ENCODE measurements at places on chromosomes 7 and 10.

DNA sequence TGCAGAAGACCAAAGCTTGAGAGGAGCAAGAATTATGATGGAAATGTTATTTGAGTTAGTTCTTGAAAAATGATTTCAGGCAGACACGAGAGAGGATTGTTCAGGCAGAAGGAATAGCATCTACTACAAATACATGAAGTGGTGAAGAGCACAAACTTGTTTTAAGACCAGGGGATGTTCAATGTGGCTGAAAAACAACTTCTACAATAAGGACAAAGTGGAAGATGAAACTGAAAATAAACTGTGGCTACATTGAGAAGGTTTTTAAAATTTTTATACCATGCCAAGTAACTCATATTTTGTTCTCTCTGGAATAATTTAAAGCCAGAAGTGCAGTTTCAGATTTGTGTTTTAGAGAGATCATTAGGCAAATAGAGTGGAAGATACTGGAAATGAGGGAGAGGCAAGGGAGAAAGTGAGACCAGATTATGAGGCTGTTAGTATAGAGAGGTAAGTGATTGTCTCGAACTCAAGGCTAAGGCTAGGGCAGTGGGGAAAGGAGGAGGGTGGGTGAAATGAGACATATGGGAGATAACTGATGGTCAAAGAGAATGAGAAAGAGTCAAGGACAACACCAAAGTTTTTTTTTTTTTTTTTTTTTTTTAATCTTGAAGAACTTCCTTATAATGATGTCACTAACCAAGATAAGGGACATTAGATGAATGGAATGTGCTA is 115.4 kb downstream of the MDFIC start:
- no peak for DNase-seq

- peak; percentile 81 for DNase-seq
Observed at GRCh38 chr10:5692461-5693358, 8.1 kb downstream of the TASOR2 start.

DNA sequence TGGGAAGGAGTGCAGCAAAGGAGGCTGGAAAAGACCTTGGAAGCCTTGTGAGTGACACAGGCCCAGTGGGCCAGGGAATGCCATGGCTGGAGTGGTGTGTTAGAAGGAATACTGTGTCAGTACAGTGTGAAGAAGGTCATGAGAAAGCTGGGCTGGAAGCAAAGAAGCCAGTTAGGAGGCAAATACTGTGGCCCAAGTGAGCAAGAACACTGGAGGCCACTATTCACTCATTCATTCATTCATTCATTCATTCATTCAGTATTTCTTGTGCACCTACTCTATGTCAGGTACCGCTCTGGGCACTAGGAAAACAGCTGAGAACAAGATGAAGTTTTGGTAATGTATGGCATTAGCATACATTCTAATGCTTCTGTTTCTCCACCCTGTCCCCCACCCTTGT is 9.6 kb downstream of the CRTAC1 start:
- DNase-seq: no peak

- DNase-seq: no peak
Observed at GRCh38 chr10:3426190-3426845, 253.7 kb upstream of the PITRM1 start.

DNA sequence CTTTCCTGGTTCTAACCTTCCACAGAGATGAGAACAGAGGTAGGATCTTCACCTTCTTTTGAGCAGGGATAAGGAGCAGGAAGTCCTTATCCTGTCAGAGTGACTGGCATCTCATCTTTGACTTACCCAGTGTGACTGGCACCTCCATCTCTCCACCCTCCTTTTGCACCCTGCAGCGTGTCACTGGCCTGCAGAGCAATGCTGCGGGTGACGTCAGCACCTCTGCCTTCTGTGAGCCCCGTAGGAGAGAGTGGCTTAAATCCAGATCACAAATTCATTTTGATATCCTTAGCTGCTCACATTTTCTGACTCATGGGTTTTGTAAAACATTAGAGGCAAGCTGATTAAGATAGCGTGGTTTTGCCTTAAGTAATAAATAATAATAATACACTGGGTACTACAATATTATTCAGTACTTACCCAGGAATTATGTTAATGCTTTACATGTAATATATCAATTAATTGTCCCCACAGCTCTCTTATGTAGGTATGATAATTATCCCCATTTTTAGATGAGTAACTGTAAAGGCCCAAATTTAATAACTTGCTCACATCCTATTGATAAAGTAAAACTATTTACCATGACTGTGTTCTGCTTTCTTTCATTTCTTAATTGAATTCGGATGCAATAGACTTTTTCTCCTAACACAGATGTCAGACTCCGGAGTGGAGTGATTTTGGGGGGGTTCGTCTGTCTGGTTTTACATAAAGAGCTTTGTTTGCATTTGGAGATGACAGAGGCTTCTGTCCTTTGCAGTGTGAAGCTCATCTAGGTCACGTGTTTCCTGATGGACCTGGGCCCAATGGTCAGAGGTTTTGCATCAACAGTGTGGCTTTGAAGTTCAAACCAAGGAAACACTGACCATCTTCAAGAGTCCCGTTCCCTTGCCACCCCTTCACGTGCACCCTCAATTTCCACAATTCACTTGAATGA is 24.9 kb downstream of the MSRB2 start:
- no peak for DNase-seq

DNA sequence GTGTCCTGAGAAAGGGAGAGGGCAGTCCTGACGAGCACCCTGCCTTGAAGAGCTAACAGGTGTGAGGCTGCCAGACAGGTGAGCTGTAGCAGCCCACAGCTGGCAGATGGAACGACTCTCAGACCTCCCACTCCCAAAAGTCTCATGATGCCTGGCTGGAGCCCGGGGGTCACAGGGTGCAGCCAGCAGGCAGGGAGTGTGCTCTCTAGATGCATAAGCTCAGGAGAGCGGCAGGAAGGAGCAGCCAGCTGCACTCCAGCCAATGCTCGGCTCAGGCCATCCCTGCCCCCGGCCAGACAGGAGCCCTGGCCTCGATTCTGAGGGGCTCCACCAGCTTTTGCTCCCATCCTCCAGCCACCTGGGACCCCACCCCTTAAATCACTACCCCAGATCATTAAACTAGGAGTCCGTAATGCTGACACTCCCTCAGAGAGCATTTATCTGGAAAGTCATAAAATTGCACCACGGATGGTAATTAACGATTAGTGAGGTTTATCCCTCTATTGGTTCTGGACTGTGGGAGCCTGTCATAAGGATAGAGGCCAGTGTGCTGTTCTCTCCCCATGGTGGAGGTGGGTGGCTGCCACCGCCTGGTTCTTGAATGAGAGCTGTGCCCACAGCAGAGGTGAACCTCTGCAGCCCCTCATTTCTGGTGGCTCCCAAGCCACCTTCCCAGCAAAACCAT is 63.5 kb upstream of the ZMIZ1 start:
- DNase-seq: no peak

DNA sequence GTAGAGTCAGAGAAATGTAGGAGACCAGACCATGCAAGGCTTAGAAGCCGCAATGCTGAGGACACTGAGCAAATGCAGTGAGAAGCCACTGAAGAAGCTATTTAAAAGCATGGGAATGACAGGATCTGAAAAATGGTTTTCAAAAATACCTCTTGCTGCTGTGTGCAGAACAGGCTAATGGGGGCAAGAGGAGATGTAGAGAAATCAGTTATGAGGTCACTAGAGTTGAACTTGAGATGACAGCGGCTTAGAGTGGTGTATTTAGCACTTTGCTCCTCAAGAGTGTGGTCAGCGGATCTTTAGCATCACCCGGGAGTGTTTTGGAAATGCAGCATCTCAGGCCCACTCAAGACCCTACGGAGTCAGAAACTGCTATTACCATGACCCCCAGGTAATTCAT is 48.8 kb downstream of the KIAA1549 start:
- DNase-seq: no peak

GRCh38 chr10:110508159-110508788 is 10.6 kb downstream of the DUSP5 start:
- DNase-seq: no peak

GRCh38 chr7:76211216-76211615 is 9.5 kb downstream of the SRRM3 start:
- no peak for DNase-seq

DNA sequence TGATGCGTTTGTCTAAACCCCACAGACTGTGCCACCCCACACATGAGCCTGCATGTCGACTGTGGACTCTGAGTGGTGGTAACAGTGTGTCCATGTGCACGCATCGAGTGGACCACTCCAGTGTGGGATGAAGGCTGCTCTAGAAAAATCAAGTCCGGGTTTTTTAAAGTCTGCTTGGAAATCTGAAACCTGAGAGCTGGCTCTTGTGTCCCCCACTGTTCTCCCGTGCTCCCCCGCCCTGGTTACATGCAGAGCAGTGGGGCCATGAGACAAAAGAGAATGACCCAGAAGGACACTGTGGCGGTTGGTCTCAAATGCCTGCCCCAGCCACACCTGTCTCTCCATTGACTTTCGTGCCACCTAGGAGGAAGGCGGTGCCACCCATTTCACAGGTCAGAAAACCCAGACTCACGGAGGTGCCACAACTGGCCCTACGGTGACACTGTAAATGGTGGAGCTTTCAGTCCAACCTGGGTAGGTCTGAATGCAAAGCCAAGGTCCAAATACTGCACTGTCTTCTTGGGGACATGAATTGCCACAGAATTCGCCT is 27.3 kb upstream of the PWWP2B start:
- no peak for DNase-seq

DNA sequence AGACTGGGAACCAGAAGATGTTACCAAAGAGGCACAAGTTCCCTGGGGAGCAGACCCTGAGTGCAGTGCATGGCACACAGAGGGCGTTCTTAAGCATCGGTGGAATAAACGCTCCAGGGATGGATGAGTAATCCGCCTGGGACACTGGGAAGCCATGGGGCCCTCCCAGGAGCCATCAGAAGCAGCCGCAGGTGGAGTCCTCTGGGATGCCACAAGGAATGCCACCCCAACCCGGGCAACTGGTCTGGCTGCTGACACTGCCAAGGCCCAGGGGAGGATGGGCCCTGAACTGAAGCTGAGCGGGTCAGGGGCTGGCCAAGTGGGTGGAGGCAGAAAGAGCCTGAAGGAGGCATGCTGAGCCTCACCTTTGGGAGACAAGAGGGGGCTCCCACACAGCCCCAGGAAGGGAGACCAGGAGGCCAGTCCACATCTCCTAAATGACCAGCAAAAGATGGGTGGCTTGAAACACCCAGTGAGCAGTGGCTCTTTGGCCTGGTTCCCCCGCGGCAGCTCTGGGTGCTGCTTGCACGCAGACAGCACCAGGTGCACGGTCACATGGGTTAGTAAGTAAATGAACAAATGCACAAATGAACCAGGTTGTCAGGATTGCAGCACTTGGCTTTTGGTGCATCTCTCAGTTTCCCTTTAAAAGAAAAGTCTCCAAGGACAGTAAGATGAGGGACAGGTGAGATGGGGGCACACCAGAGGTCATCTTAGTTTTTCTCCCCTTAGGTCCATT is 141.3 kb upstream of the ZMIZ1 start:
- no peak for DNase-seq

GRCh38 chr10:38146579-38147333 is 52.6 kb downstream of the ZNF37A start:
- no peak for DNase-seq

GRCh38 chr7:1679326-1679965 is 9.4 kb downstream of the ELFN1 start:
- DNase-seq: no peak

DNA sequence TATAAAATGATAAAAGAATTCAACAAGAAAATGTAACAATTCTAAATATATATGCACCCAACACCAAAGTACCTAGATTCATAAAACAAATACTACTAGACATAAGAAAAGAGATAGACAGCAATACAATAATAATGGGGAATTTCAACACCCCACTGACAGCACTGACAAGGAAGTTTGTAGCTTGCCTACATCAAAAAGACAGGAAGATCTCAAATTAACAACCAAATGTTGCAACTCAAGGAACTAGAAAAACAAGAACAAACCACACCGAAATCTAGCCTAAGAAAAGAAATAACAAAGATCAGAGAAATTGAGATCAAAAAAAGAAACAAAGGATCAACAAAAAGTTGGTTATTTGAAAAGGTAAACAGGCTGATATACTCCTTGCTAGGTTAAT is 36.5 kb upstream of the TNKS2 start:
- no peak for DNase-seq

DNA sequence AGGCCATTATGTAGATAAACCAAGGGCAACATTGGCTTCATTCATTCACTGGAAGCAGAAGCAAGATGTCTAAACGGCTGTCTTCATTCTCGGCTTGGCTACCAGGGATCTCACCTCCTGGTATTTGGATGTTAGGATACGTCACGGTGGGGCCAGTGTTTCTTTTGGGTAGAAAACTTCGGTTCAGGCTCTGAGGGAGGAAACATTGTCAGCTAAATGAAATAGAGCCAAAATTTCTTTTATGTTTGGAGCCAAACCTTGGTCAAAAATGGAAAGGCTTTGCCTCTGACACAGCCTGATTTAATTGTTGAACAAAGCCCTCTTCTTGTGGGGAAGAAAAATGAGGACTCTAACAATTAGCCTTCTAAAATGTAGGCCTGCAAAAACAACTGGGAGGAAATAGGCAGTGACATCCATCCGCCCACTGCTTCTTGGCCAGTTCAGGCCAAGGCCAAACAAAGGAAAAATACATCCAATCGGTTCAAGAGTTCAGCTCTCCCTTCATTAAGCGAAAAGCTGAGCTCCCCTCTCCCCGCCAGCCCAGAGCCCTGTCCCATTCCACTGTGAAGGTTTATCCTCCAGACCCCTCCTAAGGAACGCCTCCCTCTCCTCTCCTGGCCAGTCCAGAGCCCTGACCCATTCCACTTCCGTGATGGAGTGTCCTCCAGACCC is 44.4 kb downstream of the PFKFB3 start:
- DNase-seq: no peak

GRCh38 chr10:72637398-72637857 is 11.5 kb upstream of the MICU1 start:
- DNase-seq: peak; percentile 52

- no peak for DNase-seq
Observed at GRCh38 chr7:136976504-136977251, 108.2 kb downstream of the CHRM2 start.

DNA sequence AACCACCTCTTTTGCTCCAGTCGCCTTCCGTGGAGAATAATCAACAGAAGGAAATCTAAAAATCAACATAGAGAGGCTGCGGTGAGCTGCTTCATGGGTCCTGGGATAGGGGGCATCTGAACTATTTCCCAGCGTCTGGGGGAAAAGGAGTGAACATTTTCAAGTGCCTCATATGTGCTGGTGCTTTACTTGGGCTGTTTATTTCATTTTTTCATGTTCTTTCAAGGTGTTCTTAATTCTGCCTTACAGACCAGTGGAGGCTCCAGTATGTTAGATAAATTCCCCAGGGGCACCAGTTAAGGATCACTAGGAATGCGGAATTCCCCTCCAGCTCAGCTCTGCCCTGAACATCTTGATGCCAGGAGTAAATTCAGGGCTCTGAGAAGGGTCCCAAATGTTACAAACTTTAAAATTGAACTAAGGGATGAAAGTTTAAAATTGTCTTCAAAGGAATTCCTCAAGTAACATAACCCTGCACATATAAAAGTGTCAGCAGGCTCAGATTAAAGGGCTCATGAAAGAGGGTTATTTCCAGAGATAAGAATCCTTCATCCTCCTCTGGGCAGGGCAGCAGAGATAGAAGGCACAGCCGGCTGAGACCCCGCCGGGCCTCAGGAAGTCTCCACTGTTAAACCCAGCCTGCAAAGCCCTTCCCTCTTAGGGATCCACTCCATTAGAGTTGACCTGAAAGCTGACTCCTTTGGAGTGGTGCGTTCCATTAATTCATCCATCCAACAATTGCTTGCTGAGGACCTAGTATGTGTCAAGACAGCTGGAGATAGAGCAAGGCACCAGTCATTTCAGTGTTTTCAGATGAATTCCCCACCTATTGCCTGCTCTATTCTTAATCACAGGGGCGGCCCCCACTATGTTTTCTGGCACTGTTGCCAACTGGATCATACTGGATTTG is 345.8 kb downstream of the KCNMA1 start:
- no peak for DNase-seq

GRCh38 chr10:35387768-35388167 is 51.5 kb downstream of the CCNY start:
- DNase-seq: no peak

- no peak for DNase-seq
Observed at GRCh38 chr7:149741629-149742028, 31.8 kb downstream of the ZNF467 start.
